ENCODE measurements at places on chromosomes 2 and 18.

DNA sequence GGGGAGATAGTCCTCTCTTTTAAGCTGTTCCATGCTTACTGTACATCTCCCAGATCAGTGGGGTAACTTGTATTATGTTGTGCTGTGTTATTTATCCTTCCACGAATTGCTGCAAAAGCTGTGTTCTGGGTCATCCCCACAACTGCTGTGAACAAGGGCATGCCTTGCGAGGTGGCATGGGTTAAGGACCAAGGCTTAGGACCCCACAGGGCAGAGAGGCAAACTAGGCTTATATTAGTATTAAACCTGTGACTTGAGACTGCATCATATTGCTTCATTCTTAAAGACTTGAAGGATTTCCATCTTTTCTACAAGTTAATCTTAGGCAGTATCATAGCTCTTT lies 19.9 kb downstream of the RND3 start:
- DNase-seq = no peak

DNA sequence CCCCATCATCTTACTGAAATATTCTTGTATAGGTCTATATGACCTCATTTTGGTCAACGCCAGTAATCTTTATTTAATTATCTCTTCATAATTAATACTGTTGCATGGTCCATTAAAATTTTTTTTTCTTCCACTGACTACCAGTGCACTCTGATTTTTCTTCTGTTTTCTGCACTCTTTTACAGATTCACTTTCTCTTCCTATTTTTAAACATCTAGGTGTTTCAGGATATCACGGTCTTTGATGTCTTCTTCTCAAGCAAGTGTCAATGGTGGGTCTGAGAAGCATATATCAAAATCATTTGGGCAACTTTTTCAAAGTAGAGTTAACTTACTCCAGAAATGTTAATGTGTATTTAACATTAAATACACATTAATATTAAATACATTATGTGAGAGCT lies 51.4 kb downstream of the CCDC141 start:
- no peak for DNase-seq

GRCh38 chr2:1632002-1632348 lies 112.3 kb downstream of the PXDN start:
- no peak for DNase-seq

- no peak for DNase-seq
Observed at GRCh38 chr2:235056768-235057167, 105.0 kb downstream of the SH3BP4 start.

DNA sequence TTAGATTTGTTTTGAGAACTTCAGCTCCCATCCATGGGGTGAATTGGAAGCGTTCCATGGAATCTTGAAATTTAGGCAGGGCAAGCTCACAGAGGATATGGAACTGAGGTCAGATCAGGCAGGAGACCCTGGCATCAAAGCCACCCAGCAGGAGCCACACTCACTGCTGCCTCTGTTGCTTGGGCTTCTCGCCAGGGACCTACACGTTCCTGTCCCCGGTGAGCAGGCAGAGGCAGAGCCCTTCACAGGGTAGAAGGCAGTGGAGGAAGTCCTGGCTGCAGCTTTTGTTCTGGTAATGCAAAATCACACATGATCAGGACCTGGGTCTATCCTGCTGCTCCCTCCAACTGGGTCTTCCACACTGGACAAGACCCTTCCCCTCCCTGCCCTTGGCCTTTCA lies 42.1 kb downstream of the CAPN13 start:
- no peak for DNase-seq

GRCh38 chr2:217834057-217834620 lies 168.7 kb downstream of the TNS1 start:
- no peak for DNase-seq

- no peak for DNase-seq
Observed at GRCh38 chr2:238421695-238422035, 5.1 kb upstream of the ASB1 start.

- DNase-seq = no peak
Observed at GRCh38 chr18:23311351-23312121, 141.6 kb upstream of the RIOK3 start.

GRCh38 chr2:4139316-4139715 lies 435.9 kb downstream of the DCDC2C start:
- no peak for DNase-seq

GRCh38 chr2:26649322-26649721 lies 8.2 kb upstream of the CIB4 start:
- no peak for DNase-seq

DNA sequence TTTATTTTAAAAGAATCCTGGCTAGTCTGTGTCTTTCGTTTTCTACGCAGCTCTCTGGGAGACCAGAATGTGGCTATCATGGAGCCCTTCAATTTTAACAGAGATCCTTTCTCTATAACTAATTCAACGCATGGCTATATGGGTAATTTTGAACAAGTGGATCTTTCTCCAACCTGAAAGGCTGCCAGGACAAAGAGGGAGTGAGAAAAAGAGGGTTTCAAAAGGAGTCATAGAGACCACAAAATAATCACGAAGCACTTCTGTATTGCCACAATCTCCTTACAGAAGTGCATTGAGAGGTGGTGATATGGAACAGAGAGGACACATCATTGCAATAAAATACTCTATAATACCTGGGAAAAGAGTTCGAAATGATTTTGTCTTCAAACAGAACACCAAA lies 21.7 kb upstream of the CDH2 start:
- DNase-seq = no peak

DNA sequence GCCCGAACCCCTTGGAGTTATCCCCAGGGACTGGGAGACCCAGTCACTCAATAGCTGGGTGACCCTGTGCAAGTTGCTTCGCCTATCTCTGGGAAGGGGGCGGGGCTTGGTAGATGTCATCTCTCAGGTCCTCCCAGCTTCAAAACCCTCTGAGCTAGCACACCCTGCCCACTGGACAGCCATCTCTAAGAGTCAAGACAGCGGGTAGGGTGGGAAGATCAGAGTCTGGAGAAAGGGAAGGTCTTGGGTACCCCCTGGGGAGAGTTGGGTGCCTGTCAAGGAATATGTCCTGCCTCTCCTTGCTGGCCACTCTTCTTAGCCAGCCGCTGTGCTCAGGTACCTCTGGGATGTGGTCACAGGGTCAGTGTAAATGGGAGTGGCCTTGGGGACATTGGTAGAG lies 8.0 kb downstream of the GLI2 start:
- no peak for DNase-seq

DNA sequence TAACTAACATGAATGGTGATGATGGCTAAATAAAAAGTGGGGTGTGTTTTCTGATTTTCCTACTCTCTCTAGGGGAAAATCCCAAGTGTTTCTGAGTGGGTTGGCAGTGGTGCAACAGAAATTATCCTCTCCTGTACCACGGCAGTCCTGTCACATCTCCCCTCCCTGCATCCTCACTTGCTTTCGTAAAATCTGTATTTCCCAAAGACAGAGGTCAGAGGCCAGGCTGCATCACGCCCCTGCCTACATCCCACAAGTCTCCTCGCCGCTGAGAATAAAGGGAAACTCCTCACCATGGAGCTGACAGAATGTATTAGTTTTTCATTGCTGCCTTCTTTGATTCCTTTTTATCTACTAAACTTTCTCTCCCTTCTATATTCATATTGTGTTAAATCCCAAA lies 13.1 kb downstream of the FBLN7 start:
- no peak for DNase-seq

DNA sequence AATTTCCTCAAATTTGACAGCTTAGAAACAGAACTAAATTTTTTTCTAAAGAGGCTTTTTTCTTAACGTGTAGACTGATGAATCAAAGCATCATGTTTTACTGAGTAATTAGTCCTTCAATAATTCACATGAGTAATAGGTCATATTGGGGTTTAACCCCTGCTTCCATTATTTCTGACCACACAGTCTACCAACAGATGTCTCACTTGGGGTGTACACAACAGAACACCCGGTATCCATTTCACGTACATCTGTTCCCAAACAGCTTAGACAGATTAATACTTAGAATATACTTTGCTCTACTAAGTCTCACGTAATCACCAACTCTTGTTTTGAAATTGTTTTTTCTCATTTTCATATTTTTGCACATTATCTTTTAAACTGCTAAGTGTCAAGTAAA lies 14.8 kb downstream of the CERKL start:
- DNase-seq = no peak

DNA sequence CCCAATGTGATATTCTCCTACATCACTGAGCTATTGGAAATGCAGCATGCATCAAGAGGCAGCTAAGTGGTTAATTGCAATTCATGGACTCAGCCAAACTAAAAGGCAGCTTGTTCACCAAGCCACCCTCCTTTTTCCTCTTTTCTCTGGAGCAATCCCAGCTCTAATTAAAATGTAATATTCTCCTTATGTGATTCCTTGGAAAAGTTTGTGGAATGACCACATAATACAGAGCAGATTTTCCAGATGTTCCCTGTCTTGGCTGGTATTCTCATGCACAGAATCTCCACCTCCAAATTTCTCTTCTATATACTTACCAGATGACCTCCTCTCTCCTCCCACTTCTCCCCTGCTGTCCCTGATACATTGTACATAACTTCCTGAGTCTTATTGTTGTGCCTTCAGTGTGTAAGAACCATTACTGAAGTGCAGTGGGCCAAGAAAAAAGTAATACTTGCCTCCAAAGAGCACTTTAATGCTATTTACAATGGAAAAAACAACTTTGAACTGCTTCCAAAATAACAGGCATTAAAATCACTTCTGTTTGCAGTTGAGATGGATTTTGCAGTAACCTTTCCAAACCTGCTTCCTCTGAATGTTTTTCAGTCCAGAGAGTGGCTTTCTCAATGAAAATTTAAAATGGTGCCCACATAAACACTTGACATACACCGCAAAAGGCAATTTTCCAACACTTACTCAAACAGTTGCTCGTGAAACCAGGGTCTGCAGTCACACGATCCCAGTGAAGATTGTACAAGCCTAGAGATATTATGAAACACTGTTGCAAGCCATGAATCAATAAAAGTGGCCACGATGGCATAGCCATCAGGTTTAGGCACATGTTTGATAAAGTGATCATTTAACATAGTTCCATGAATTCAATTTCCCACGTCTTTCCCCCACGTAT lies 258.0 kb downstream of the MTX2 start:
- no peak for DNase-seq

- no peak for DNase-seq
Observed at GRCh38 chr2:85547089-85547858, 8.3 kb downstream of the MAT2A start.

DNA sequence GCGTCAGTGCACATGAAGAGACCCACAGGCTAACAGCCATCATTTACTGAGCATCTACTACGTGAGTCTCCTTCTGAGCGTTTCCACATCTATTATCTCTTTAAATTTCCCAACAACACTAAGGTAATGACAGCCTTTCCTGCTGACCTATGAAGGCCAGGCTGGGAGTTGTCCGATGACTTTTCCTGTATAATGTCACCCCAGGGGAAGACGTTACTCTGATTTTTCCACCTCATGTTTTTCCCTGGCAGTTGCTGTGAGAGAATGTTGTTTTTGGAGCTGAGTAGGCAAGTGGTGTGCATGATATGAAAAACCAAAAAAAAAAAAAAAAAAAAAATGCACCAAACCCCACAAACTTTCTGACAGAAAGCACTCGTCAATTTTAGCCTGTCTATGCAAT lies 207.6 kb downstream of the SLC8A1 start:
- DNase-seq = no peak

GRCh38 chr2:6937582-6937981 lies 20.4 kb downstream of the RNF144A start:
- DNase-seq = no peak

DNA sequence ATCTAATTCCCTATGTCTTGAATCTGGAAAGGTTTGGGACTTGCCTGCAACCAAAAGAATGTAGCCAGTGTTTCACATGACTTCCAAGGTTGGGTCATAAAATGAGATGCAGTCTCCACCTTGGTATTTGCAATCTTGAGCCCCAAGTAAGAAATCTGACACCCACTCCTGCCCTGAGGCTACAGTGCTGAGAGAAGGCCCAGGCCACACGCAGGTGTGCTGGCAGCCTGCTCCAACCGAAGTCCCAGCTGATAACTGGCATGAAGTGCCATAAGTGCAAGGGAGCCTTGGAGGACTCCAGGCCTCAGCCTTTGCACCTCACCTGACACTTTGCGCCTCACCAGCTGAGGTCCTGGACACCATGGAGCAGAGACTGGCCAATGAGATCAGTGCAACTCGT lies 182.7 kb downstream of the ANAPC1 start:
- no peak for DNase-seq

- no peak for DNase-seq
Observed at GRCh38 chr2:40434731-40435271, 17.1 kb downstream of the SLC8A1 start.

DNA sequence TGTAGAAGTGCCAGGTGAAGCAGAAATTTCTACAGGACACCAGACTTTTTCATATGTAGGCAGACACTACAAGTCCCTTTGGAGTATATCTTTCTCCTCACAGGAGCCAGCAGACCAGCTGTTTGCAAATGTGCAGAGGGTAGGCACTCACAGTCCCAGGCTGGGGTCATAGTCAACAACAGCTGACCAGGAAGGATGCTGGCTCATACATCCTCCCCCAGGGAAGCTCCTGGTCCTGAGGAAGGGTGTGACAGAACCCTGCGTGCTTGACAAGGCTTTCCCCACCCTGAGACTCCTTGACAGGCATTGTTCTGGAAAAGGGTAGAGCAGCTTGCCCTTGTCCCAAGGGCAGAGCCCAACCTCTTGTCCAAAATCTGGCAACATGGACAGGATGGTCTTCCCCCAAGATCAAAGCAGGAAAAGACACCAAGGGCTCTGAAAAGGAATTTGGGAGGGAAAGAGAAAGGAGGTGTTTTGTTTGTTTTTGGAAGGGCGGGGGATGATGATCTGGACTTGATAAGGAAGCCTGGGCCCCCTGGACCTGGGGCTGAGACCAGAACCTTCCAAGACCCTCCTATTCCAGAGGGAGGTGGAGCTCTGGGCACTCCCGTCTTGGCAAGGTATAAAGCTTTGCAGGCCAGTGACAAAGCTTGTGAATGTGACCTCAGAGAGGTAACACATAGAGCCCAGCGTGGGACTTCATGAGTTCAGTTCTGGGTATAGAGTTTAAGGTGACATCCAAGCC lies 87.1 kb downstream of the GFPT1 start:
- DNase-seq = no peak

DNA sequence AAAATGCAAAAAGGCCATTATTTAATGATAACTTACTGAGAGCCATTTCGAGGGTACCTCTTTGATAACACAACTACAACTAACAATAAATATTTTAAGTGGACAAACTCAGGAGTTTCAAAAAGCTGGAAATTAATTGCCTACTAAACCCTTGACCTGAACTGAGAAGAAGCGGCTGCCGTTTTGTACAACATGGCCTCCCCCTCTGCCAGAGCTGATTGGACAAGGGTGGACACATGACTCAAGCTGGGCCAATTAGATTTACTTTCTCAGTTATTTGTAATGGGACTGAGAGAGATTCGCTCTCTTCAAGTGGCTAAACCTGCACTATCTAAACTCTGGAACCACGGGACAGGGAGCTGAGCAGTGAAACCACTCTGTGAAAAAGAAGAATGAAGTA lies 135.9 kb upstream of the SERPINE2 start:
- DNase-seq = no peak
